Foreskin melanocyte (primary cell): ENCODE measurements at places on chromosomes 3 and 15.
A peak's percentile ranks its signal among the peaks of the same experiment; 100 is the strongest.

DNA sequence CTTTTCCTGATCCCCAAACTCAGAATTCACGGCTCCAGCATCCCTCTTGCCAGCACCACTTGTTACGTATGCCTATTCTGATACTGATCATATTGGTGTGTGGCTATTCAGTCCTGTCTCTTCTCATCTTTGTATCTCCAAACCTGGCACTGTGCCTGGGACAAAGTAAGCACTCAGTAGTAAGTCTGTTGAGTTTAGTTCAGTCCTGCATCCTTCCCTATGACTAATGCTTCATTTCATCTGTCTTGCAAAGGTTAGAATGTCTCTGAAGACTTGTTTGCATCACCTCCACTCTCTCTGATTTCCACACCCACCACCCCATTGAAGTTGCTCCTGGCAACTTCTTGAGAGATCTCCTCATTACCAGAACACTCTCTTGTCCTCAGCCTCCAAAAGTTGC, 80.3 kb downstream of the HMG20A start:
- no peak for DNase-seq

GRCh38 chr3:185851046-185851445, 26.2 kb upstream of the IGF2BP2 start:
- DNase-seq = no peak

- no peak for DNase-seq
Measured at GRCh38 chr3:125003859-125004595, 51.8 kb downstream of the HEG1 start.

GRCh38 chr3:157175691-157176507, 16.0 kb upstream of the CCNL1 start:
- no peak for DNase-seq

GRCh38 chr15:95162531-95162930, 931.2 kb downstream of the MCTP2 start:
- DNase-seq = peak; percentile 14

- DNase-seq = peak; percentile 83
Measured at GRCh38 chr15:23532024-23532423, 33.5 kb upstream of the MKRN3 start.

DNA sequence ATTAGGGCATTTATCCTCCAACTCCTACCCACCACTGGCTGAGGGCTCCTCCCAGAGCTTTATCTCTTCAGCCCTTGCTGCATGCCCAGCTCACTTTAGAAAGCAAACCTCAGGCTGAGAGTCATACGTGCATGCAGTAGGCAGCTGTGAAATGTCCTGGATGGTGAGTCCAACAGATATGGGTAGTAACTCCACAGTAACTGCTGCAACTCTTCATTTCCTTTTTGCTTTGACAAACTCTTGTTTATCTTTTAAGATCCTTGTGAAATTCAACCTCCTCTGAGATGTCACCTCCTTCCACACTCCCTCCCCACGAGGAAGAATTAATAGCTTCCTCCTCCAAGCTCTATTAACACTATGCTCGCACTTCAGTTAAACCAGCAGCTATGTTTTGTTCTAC, 35.9 kb upstream of the CTNNB1 start:
- DNase-seq = no peak

- peak; percentile 12 for DNase-seq
Measured at GRCh38 chr15:40471105-40471807, 472 bp downstream of the CHST14 start.

GRCh38 chr3:182921665-182922355, 58.5 kb downstream of the DCUN1D1 start:
- DNase-seq = no peak

GRCh38 chr15:70802629-70803028, 39.3 kb upstream of the UACA start:
- DNase-seq = peak; percentile 68

GRCh38 chr3:152211655-152212054, 57.1 kb upstream of the MBNL1 start:
- no peak for DNase-seq

GRCh38 chr15:59124261-59124660, 19.3 kb downstream of the CCNB2 start:
- DNase-seq = no peak

- DNase-seq = peak; percentile 58
Measured at GRCh38 chr15:98850961-98851572, 156.5 kb downstream of the PGPEP1L start.
